ENCODE measurements at places on chromosomes 11 and 22.

DNA sequence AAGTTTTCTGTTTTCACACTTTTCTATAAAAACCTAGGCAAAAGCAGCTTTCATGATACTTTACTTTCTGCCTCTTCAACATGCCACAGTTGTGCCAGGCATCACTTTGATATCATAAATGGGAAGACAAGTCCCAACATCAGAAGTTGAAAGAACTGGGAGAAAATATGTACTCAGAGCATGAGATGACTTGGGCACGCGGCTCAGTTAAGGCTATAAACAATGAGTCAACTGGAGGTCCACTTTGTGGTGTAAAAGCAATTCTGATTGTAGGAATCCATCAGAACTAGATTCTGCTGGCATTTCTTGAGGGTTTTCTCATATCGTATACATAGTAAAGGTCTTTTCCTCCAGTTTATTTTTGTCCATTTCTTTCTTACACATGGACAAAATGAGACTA, 109.7 kb upstream of the USP47 start:
- peak; percentile 23 for DNase-seq

- DNase-seq: no peak
Observed at GRCh38 chr11:37770145-37770544, 1172.1 kb upstream of the RAG2 start.

GRCh38 chr22:31229402-31230079, 17.4 kb downstream of the LIMK2 start:
- peak; percentile 43 for DNase-seq

DNA sequence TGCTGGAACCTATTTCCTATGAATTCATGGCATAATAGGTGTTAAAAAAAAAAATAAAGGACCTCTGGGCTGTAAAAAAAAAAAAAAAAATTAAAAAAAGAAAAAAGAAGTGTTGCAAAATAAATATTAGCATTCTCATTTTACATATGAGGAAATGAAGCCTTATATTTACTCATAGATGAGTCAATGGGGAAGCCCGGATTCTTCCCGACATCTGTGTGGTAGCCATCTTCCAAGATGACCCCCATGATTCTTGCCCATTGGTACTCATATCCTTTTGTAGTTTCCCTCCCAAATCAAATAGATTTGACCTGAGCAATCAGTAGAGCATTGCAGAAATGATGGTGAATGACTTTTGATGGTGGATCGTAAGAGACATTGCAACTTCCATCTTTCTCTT, 3.0 kb upstream of the SWAP70 start:
- peak; percentile 30 for DNase-seq

DNA sequence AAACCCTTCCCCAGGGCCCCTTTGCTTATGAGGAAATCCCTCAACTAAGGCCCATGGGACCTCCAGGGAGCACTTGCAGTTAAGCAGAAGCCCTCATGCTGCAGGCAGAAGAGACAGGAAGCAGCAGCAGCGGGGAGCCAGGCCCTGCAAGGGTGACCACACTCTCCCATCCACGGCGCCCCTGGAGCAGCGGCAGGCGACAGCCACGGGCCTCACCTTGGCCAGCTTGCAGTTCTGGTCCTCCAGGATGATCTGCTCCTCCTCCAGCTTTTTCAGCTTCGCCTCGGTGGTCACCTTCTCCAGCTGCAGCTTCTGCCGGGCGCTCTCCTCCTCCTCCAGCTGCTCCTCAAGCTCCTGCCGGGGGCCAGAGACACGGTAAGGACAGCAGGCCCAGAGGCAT, 47.0 kb downstream of the APOL1 start:
- DNase-seq: no peak

GRCh38 chr22:23712256-23712655, 21.4 kb downstream of the RGL4 start:
- DNase-seq: no peak

DNA sequence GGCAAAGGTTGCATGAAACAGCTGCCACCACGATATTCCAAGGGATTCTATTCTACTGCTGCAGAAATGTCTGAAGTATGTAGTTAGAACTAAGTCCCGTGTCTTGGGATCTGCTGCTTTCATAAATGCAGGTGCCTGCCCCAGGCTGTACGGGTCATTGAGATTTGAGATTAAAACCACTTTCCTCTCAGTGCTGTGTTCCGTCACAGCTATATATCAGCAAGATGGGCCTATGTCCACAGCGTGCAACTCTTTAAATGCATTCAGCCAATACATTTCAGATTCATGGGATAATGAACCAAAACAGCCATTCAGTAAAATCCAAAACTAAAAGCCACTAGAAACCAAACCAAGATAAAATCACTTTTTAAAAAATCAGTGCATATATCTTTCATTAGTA, 107.3 kb upstream of the LUZP2 start:
- no peak for DNase-seq

GRCh38 chr11:19906126-19906525, 193.5 kb downstream of the NAV2 start:
- DNase-seq: no peak

DNA sequence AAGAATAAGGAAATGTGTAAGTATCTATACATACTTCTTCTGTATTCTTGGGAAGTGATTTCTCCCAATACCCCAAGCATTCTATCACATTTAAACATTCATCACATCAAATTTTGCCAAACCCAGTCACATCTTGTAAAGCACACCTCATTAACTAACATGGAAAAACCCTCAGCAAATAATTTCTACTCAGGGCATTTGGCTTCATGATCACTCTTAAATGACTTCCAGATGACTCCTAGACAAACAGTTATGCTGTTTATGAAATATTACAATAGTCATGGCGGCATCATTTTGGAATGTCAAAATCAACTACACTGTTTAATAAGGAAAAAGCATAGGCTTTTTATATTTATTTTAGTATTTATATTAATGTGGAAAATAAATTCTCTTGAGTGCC, 47.3 kb upstream of the CCDC34 start:
- DNase-seq: no peak

- DNase-seq: no peak
Observed at GRCh38 chr11:14029971-14030920, 67.7 kb downstream of the SPON1 start.

GRCh38 chr11:11211186-11211585, 141.9 kb downstream of the CSNK2A3 start:
- DNase-seq: no peak

- DNase-seq: no peak
Observed at GRCh38 chr11:267491-267994, 10.7 kb upstream of the NLRP6 start.

GRCh38 chr11:12170984-12171383, 60.6 kb downstream of the MICAL2 start:
- DNase-seq: peak; percentile 70

- peak; percentile 65 for DNase-seq
Observed at GRCh38 chr11:130037058-130037457, 32.6 kb upstream of the APLP2 start.

- DNase-seq: peak; percentile 56
Observed at GRCh38 chr11:80980227-80980626, 1539.4 kb upstream of the TENM4 start.

GRCh38 chr22:37256075-37256726, 12.1 kb upstream of the RAC2 start:
- DNase-seq: no peak

DNA sequence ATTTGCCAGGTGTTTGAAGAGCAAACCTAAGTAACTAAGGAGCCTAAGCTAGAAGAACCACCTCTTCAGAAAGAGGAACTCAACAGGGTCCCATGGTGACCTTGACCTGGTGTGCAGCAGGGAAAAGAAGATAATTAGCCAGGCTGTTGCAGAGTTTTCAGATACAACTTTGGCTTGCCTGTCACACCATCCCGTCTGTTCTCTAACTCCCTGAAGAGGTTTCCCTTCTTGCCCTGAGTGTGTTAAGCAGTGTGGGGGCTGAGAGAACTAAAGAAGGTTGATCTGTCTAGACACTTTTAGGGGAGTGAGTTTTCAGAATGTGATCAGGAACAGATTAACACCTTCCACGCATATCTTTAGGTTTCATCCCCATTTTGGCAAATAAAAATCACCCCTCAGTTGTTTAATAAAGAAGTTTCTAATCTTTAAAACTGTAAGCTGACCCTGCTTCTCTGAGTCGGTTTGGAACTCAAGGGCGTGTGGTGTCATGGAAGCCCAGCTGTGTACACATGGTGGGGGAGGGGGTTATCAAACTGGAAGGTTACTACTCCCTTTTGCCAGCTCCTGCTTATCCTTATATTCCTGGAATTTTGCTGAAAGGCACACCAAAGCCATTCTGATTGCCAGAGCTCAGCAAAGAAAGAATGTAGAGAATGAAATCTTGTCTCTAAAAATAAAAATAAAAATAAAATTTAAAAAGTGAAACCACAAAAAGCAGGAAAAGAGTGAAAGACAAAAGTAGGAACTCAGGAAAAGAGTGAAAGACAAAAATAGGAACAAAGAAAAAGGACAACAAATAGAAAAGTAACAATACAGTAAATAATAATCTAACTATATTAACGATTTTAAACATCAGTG, 70.2 kb downstream of the DBX1 start:
- no peak for DNase-seq

- no peak for DNase-seq
Observed at GRCh38 chr22:47695176-47695575, 932.7 kb downstream of the TBC1D22A start.

DNA sequence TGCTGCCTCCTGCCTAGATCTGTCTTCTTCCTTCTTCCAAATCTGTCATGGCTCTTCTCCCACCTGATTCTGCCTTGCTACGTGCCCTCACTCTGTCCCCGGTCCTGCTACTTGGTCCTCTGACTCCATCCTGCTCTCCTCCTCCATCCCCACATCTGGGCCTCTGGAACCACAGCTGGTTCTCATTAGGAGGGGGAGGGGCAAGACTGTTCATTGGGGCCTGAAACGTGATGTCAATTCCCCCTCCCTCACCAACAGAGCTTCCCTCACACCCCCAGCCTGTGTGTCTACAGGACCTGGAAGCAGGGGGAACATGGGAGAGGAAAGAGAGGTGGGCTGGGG, 9.1 kb downstream of the DCHS1 start:
- no peak for DNase-seq

DNA sequence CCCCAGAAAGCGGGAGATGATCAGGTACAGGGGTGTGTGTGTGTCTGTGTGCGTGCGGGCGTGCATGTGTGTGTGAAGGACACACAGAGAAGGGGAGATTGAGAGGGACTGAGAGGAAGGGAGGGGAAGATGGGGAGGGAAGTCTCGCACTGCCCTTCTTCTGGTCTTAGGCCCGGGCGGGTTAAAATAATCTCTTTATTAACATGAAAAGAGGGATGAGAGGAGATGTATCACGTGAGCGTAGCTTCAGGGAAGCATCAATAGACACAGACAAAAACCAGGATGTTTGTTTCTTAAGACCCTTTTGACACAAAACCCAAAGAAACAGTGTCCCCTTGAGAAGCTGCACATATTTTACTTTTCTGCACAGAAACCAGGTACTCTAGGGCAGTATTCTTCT, 347.3 kb downstream of the BRD1 start:
- no peak for DNase-seq

DNA sequence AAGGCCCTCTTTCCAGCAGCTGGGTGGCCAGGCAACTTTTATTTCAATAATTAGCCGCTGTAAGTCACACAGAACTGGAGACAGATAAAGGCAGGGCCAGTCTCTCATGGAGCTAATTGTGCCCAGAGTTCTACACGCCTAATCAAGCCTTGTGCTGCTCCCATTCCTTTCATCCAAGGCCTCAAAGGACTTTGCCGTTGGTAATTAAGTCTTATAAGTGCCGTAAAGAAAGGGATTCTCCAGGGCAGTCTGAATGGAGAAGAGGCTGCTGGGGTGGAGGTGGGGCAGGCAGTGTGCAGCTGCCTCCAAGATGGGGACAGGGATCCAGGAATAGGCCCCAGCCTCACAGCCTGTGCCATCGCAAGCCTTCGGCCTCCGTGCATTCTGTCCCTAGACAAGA, 357.9 kb downstream of the TENM4 start:
- no peak for DNase-seq

GRCh38 chr22:24093855-24094254, 82.8 kb downstream of the CABIN1 start:
- no peak for DNase-seq

DNA sequence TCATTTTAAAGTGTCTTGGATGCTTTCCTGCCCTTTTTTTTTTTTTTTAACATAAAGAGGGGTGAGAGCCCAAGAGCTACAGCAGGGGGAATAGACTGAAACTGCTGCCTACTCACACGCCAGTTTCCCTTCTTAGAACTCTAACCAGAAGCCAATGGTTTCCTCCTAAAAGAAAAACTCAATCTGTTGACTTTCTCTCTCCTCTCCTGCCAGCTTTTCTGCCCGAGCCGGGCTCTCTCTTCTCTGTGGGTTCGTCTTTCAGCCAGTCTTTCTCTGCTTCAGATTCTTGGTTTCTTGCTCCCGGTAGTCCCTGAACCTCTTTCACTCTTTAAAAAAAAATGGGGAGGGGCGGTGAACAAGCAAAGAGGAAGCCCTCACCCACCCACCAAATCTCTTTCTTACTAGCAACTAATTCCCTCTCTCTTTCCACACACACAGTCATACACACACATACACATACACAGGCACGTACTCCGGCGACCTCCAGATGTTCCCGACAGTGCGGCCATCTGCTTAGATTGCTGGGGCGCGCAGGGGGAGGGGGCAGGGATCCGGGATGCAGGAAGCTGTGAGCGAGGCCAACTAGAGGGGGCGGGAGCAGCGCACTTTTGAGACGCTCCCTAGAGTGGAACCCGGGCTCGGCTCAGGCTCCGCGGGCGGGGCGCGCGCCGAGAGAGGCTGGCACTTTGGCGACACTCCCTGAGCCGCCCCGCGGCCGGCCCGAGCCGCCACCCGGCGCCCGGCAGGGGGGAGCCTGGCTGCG, 444 bp upstream of the TSKU start:
- peak; percentile 86 for DNase-seq

DNA sequence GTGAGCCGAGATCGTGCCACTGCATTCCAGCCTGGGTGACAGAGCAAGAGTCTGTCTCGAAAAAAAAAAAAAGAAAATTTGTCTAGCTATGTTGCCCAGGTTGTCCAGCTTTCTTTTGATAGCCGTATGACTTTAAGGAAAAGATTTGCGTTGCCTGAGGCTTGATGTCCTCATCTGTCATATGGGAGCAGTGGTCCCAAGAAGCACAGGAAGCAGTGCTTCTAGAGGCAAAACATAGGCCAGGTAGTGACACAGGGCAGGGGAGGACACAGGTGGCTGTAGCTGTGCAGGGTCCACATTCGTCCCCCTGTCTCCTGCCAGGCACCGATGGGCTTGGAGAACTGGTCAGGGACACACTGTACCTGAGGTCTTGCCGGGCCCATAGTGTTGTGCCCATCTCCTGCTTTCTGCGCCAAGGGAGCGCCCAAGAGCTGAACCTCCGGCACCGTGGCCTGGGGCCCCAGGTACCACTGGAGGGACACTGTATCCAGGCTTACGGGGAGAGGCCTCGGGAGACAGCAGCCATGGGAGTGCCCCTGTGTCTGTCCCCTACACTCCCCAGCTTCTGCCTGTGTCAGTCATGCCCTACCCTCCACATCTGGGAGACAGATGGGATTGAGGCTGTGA, 1.4 kb downstream of the LRRC74B start:
- DNase-seq: no peak

DNA sequence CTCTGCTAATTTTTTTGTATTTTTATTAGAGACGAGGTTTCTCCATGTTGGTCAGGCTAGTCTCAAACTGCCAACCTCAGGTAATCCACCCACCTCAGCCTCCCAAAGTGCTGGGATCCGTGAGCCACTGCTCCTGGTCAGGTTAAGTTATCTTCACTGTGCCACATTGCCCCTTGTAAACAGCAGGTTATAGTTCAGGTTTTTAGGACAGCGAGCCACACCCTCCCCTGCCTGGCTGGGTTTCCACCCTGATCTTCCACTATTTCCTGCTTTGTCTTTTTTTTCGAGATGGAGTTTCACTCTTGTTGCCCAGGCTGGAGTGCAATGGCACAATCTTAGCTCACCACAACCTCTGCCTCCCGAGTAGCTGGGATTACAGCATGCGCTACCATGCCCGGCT, 16.1 kb downstream of the ACO2 start:
- no peak for DNase-seq

All from A172 (cell line).